ENCODE measurements at places on chromosomes 7 and 10.

DNA sequence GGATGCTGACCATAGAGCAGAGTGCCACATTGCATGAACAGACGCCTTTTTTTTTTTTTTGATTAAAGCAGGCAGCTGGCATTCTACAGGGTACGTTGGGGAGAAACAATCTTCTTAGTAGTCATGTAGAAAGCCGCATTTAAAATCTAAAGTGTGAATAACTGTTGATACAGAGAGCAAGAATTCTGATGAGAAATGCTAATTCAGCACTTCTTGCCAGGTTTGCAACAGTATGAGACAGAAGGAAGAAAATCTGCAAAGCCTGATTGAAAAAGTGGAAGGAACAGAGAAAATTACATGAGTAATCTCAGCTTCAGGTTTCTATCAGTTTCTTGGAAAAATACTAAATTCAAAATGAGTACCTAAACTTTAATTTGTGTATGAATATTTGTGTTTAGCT lies 232.7 kb upstream of the CHRM2 start:
- DNase-seq: no peak

DNA sequence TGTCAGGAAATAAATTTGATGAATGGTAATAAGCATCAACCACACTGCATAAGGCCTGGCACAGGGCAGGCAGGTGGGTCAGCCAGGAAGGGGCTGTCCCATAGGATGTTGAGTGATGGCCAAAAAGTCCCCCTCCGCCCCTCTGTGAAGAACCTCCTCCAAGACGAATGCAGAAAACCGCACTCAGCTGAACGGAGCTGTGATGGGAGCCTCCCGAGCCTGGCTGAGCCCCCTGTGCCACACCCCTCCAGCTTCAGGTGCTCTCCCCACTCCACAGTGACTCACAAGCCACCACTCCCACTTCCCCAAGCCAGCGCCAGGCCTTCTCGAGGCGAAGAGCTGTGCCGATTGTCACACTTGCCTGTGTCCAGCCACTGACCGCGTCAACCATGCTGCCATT lies 184.2 kb downstream of the MAD1L1 start:
- no peak for DNase-seq

DNA sequence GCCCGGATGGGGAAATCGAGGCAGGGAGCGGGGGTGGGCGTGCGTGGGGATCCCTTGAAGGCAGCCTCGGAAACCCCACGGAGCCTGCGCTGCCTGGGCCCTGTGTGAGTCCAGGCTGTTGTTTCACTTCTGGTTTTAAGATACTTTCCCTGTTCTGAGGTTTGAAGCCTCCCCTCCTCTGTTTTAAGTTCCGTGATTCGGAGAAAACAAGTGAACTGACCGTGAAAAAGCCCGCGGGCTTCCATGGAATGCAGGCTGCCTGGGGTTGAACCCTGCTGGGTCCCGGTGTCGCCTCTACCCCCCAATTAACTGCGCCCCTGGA lies 401 bp downstream of the LRRC27 start:
- no peak for DNase-seq

DNA sequence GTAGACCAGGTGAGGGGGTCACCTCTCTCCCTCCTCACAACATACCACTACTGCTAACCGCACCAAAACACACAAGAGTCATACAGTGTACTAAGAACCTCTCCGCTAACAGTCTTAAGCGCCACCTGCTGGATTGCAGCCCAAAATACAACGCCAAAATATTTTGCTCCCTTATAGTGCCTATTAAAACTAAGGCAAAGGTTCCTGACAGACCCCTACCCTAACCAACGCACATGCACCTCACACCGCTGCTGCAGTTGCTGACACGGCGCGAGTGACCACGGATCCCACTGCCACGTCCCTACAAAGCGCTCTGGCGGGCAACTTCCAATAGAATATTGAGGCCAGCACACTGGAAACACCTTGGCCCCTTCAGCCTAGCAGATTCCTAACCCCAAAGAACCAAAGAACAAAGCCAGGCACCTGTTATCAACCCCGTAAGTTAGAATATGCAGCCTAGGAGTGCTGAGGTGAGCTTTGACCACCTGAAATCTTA lies 563.6 kb upstream of the SEMA3D start:
- DNase-seq: no peak

DNA sequence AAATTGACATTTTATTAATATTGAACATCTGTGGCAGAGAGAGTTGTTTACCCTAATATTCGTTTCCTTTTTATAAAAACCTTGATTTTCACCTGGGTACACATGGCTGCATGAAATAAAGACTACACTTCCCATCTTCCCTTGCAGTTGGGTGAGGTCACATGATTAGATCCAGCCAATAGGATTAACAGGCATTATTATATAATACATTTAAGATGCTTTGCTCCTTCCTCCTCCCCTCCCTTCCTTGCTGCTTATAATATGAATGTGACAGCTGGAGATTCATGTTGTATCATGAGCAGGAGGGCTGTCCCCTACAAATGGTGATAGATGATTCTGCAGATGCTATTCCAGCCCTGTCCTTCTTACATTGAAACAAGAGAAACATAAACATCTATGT lies 146.6 kb downstream of the SH2D4B start:
- no peak for DNase-seq

DNA sequence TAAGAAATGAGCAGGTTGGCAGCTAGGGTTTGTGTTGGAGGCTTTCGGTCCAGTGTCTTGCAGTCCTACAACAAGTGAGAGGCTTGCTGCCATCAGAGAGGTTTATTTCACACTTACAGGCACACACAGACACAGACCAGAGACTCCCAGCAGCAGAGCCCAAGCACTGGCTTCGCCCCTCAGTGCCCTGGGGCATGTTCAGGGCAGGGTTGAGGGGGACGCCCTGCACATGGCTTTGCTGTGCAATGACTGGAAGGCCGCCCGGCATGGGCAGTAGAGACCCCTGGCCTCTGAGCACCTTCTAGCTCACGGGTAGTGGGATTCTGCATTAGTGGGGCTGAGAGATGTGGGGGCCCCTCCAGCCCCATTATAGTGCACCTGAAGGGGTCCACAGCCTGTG lies 3.8 kb downstream of the SPRN start:
- DNase-seq: no peak

DNA sequence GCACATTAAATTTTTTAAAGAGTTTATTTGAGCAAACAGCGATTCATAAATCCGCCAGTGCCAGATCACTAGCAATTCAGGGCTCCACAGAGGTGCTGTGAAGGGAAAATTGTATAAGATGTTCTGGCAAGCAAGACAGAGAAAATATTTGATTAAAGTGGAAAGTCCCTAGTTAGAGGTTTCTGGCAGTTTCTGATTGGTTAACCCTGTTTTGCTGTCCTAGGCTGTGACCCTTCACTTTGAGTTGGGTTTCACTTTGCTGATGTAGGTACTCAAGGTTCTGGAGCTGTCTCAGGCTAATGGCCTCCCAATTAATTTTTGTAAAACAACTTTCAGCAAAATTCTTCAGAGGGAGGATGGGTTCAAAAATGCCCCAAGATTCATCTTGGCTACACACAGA lies 79.4 kb upstream of the NXPH1 start:
- DNase-seq: no peak

DNA sequence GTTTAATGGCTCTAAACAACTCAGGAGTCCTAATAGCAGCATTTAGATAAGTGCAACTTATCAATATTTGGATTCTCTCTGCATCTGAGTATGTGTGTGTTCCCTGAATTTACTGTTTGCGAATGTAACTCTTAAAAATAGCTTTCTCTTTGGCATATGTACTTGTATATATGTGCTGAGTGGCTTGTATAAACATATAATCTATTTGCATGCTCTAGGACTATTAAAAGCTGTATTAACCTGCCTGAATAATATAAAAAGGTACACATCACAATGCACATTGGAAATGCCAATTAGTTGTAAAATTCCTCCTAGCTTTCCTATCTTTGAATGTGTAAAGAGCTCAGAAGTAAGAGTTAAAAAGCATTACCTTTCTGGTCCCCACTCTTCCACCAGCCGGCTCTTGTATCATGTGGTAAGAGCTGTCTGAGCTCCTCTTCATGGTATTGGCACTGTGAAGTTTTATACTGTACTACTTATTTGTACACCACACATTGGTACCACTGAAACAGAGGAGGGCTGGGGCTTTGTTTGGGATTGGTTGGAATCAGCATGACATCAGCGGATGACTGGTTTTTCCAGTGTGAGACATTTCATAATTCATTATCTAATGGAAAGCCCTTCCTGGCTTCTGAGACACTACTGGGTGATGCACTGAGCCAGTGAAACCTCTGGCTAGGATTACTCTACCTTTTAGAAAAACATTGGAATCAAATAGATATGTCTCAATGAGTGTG lies at the start of gene INHBA:
Gene INHBA, minus strand, starts transcription at position 456 of the 737 bp plus-strand sequence. CDS start 2,716 bp downstream, outside the sequence.
- no peak for DNase-seq

GRCh38 chr10:93565446-93565845 lies 1.0 kb upstream of the FFAR4 start:
- DNase-seq: no peak

All from stimulated activated CD8-positive, alpha-beta memory T cell treated with anti-CD3 and anti-CD28 coated beads, Interleukin-7, amount 100 ng/mL, for 1 hour (primary cell).